ENCODE measurements at places on chromosomes 3 and 15.

DNA sequence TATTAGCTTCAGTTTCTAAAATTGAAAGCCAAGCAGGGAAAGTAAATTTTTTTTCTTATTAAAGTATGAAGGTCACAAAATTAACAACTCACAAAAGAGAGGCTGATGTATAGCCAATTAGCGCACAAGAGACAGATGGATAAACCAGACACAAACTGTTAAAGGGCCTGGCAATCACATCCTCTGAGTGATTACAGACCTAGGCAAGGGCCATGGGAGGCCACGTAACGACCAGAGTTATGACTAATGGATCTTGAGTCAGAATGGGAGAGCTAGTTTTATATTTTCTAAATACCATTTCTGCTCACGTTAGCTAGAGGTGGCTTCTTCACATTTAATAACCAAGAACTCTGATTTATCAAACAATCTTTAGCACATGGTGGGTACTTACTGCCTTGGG, 17.8 kb upstream of the SCAMP5 start:
- DNase-seq = no peak

DNA sequence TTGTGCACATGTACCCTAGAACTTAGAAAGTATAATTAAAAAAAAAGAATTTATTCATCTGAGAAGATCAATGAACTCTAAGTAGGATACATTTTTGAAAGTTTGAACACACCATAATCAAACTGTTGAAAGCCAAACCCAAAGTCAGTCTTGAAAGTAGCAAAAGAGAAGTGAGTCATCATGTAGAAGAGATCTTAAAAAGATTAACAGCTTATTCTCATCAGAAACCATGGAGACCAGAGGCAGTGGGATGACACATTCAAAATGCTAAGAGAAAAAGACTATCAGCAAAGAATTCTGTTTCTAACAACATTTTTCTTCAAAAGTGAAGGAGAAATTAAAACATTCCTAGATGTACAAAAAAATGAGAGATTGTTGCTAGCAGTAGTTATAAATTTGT, 60.7 kb downstream of the TIMP4 start:
- no peak for DNase-seq

DNA sequence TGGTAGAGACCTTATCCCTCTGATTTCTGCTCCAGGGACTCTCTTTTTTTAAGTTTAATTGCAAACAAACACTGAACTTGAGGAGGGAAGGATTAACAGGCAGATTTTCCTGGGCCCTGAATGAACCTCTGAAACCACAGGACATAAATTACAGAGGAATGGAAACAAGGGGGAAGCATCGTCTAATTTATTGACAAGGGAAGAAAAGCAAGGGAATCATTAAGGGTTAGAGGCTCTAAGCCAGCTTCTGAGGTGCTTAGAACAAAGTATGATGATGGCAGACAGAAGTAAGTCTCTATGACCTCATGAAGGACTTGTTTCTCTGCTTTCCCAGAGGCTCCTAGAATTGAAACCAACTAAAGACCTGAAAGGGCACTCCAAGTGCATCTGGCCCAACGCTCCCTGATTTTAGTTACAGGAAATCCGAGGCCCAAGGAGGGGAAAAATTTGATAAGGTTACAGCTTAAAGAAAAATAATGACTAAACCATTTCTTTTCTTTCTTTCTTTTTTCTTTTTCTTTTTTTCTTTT, 244.7 kb upstream of the NR2E3 start:
- no peak for DNase-seq

GRCh38 chr3:116069024-116069423, 376.3 kb downstream of the LSAMP start:
- no peak for DNase-seq

DNA sequence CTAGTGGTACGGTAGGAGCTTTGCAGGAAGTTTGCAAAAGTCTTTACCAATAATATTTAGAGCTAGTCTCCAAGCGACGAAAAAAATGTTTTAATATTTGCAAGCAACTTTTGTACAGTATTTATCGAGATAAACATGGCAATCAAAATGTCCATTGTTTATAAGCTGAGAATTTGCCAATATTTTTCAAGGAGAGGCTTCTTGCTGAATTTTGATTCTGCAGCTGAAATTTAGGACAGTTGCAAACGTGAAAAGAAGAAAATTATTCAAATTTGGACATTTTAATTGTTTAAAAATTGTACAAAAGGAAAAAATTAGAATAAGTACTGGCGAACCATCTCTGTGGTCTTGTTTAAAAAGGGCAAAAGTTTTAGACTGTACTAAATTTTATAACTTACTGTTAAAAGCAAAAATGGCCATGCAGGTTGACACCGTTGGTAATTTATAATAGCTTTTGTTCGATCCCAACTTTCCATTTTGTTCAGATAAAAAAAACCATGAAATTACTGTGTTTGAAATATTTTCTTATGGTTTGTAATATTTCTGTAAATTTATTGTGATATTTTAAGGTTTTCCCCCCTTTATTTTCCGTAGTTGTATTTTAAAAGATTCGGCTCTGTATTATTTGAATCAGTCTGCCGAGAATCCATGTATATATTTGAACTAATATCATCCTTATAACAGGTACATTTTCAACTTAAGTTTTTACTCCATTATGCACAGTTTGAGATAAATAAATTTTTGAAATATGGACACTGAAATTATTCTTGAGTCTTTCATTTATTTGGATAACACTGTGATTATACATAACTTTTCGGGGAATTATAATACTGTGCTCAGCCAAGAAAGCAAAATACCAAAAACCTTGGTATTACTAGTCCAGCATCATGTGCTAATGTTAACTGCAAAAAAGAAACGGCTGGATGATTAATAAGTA, 2.2 kb downstream of the SOX2 start:
- DNase-seq = no peak

DNA sequence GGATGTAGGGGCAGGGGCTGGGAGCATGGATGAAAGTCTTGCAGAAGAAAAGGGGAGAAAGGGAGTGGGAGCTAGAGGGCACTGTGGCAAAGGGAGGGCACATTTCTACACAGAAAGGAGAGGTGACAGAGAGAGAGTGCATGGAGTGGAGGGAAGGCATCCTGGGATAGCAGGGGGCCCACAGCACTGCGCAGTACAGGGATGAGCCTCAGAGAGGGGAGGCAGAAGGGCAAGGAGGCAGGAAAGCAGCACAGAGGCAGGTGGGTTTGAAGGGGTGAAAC, 5.4 kb downstream of the STOML1 start:
- DNase-seq = no peak

DNA sequence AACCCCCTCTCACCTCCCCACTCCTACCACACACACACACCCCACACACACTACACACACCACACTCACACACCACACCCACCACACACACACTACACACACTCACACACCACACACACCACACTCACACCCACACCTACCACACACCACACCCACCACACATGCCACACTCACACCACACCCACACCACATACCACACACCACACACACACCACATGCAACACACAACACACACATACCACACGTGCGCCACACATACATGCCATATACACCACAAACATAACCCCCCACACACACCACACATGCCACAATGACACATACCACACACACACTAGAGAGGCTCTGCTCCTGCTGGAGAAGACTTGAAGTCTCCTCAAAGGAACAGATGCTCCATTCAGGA, 5.9 kb upstream of the ITPKA start:
- no peak for DNase-seq

- DNase-seq = no peak
Observed at GRCh38 chr15:59966262-59966661, 37.8 kb upstream of the FOXB1 start.

DNA sequence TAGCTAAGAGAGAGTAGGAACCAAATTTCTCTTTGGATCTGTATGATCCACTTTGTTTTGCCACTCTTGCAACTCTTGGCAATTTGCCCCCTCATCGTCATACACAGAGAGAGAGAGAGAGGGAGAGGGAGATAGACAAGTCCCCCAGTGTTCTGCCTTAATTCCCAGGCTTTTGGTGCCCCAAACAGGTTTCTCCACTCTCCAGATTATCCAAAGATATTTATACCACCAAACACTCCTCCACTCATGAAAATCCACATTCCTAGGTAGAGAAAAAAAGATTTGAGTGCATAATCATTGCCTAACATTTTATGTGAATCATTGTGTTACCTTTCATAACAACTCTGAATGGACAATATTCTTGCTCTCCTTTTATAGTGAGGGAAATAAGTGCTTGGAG, 15.3 kb downstream of the ACP3 start:
- no peak for DNase-seq

GRCh38 chr3:64163019-64163754, 62.1 kb downstream of the PRICKLE2 start:
- no peak for DNase-seq

DNA sequence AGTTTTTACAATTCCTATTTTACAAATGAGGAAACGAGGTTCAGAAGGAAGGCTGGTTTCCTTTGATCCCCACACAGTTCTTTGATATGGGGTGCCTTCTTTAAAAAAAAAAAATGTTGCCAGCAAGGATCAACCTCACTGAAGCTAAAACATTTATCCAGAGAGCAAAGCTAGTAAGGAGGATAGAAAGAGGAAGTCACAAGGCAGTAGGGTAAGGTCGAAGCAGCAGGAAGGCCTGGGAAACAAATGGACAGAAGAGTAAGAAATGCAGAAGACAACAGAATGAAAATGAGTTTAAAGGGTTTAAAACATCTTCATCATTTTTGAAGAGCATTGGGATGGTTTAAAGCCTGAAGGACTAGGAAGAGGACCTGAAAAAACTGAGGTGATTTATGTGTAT, 30.6 kb upstream of the CP start:
- no peak for DNase-seq

GRCh38 chr15:56533731-56534403, 68.9 kb upstream of the MNS1 start:
- DNase-seq = no peak

DNA sequence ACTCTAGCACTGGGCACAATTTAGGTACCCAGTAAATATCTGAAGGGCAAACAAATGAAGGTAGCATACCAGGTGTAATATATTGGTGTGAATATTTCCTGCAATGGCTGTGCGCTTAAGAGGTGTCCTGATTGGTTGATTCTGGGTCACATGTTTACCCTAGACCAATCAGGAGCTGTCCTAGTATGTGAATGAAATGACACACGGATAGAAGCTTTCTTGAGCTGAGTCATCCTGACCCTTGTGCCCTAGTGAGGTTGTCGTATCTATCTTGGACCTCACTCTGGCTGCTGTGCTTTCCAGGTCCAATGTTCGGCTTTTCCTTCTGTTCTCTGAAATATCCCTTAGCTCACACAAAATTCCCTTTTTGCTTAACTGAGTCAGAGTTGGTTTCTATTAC, 58.1 kb upstream of the FOXP1 start:
- DNase-seq = no peak
